Type B pancreatic cell (in vitro differentiated cells): ENCODE measurements at places on chromosomes 3 and 15. TPM values are rescaled to one million over a fixed set of nuclear protein-coding genes. Genes with fewer than 3 reads are reported as not detected.

The SLC2A2 gene
- 1.9 and 5.7 TPM in 2 replicates for total RNA-seq

GRCh38 chr15:42358141-42358540 is 1.2 kb upstream of the CAPN3 start:
- DNase-seq = no peak
- no peaks in the 10 kb centered on the region for H3K4me1 ChIP-seq
- no peak overlapping the region for H3K4me3 ChIP-seq
- H3K36me3 ChIP-seq = peaks cover 3% of the 10 kb centered on the region
- no peaks in the 10 kb centered on the region for H3K27me3 ChIP-seq

DNA sequence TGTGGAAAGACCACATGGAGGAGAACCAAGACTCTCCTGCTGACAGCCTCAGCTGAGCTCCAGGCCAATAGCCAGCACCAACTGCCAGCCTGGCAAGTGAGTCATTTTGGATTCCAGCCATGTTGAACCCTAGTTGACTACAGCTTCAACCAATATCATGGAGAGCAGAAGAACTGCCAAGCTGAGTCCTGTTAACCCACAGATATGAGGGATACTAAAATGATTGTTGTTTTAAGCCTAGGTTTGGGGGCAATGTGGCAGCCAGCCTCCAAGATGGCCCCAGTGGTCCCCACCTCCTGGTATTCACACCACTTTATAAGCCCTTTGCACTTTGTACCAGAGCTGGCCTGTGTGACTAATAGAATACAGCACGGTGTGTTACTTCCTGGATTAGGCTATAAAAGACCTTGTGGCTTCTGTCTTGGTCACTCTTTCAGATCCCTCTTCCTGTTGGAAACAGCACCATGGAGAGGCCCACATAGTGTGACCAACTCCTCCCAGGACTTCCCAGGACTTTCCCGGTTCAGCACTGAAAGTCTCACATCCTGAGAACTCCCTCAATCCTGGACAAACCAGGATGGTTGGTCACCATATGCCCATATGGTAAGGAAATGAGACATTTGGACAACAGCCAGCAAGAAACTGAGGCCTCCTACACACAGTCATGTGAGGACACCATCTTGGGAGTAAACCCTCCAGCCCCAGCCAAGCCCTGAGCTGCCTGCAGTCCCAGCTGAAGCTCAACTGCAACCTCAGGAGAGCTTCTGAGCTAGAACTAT is 32.4 kb upstream of the CDV3 start:
- no peaks in the 10 kb centered on the region for H3K4me1 ChIP-seq
- H3K27ac ChIP-seq = no peak overlapping the region
- H3K27me3 ChIP-seq = no peaks in the 10 kb centered on the region
- DNase-seq = no peak
- no peak overlapping the region for H3K4me3 ChIP-seq

The TUSC7 gene
- not detected in 2 replicates for total RNA-seq

The CYP1A2 gene
- total RNA-seq = 1.6 TPM in 1 of 2 replicates, not detected in the other

The LRRIQ4 gene
- not detected in 2 replicates for total RNA-seq
